Right cardiac atrium (tissue), 5 donors: ENCODE measurements at places on chromosomes 12 and 14.

DNA sequence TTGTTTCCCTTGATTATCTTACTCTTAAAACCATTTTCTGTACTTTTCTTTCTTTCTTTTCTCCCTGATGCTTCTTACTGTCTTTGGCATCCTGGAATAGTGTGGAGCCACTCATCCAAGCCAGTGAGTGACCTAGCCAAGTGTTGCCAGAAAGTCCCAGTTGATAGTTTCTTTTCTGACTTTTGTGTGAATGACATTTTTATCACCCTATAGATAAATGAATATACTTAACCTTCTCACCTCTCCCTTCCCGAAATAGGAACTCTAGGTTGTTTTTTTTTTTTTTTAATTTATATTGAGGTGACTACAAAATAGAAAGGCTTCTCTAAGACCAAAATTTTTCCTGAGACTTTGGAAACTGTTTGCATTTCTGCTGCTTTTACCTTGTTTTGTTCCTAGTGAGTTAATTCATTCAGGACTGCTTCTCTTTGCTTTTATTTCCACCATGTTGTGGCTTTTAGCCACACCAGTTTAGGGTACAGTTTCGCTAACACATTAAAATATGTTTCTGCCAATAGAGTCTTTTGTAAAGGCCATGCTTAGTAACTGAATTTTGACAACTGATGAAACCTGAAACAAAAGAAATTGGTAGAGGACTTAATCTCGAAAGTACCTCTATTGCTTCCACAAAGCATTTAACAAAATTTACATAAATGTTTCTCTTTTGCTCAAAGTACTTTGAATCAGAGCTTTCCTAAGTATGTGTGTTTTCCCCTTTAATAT is 194.6 kb downstream of the ERC1 start:
- no peak for DNase-seq

DNA sequence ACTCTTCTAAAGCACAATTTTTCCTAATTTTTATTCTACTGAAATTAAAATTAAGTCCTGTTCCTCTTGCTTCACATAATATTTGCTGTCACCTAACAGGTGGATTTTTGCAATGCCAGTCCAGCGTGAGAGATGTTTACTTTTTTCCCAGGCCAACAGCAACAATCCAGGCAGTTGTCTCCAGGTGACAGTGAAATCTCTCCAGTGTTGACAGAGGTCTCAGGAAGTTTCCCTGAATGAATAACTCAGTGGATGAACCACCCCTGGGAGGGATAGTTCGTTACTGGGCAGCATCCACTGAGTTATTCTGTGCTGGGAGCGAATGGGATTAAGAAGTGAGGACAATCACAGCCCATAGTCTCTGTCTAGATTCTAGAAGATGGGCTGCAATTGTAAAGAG is 7.1 kb upstream of the NT5DC3 start:
- DNase-seq, result no peak

GRCh38 chr14:20262642-20263128 is 23.6 kb downstream of the OR11H4 start:
- no peak for DNase-seq

- DNase-seq, result no peak
Measured at GRCh38 chr14:52351233-52352060, 37.3 kb downstream of the PTGER2 start.

GRCh38 chr12:14952299-14952921 is 9.0 kb downstream of the ARHGDIB start:
- DNase-seq, result no peak

- DNase-seq, result no peak
Measured at GRCh38 chr12:24896171-24896570, 52.7 kb downstream of the BCAT1 start.

- DNase-seq, result peak; percentile 93
Measured at GRCh38 chr14:100108042-100108825, 43.0 kb downstream of the EVL start.

GRCh38 chr12:45568808-45569207 is 160.7 kb upstream of the ARID2 start:
- no peak for DNase-seq

DNA sequence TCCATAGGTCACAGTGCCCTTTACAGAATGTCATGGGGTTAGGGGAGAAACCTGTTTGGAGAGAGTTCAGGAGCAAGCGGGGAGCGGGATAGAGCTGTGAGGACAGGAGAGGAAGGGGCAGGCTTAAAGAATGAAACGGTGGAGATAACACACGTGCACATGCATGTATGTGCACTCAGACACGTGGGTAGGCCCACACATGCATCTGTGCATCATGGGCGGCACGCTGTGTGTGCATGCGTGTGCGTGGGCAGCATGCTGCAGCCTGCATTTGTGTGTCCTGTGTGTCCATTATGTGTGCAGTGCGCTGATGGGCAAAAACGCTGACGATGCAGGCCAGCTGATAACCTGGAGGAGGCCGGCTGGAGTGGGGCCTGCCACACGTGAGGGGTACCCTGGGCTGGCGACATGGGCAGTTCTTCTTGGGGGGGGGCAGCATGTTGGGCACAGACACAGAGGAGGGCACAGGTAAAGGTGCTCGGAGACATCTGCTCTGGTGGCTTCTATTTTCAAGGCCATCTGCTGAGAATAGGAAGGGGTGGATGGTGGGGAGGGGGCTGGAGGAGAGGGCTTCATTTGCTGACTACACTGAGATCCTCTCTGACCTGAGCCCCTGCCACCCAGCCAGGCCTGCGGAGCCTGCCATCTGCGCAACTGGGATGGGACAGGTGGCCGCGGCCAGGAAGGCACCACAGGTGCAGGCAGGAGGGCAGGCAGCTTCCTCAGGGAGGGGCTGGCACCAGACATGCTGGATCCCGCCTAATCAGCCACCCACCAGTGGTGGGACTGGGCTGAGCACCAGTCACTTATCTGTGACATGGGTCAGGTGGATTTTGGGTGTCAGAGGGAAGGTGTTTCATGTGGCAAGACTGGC is 4.6 kb upstream of the ANKRD9 start:
- peak; percentile 37 for DNase-seq

- no peak for DNase-seq
Measured at GRCh38 chr12:113096675-113097461, 38.7 kb downstream of the RASAL1 start.

DNA sequence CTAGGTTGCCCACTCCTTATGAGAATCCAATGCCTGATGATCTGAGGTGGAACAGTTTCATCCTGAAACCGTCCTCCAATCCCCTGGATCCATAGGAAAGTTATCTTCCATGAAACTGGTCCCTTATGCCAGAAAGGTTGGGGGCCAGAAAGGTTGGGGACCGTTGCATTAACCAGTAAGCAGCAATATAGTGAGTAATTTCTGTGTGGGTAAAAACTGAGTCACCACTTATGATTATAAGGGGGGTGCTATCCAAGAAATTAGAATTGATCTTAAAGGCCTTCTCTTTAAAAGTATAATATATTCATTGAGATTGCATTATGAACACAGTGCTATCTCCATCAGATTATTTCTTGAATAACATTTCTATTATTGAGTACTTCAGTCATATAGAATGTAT is 97.2 kb downstream of the PCNX1 start:
- no peak for DNase-seq
